ENCODE measurements at places on chromosomes 5 and 9. TPM values are rescaled to one million over a fixed set of nuclear protein-coding genes. Genes with fewer than 3 reads are reported as not detected.

DNA sequence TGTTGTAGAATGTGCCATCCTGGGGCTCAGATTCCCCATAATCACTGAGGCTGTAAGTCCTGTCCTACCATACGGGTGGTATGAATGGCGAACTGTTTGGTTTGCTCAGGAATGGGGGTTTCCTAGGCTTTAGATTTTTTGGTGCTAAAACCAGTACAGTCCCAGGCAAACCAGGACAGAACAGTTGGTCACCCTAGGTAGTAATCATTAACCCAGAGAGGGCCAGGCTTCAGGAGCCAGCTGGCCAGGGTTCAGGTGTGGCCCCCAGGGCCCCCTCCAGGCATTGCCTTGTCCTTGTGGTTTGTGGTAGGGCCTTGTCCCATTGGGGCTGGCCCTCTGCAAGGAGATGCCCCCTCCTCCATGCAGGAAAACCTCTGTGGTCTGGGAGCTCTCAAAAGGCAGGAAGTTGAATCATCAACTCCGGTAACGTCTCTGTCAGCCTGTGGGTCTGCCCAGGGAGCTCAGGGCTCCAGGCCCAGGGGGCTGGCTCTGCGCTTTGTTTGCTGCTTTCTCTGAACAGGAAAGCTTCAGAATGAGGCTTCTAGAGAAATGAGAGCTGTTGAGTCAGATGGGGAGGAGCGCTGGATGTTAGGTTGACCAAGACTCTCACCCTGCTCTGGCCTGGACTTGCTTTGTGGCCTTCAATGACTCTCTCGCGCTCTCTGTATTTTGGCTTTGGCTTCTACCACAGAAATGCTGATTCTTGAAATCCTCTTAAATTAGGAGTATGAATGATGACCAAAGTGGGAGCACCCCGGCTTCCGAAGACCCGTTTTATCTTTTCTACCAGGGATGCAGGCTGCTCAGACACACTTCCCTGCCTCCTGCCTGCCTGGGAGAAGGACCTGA, 22.2 kb upstream of the JADE2 start:
- DNase-seq, result peak; percentile 56

DNA sequence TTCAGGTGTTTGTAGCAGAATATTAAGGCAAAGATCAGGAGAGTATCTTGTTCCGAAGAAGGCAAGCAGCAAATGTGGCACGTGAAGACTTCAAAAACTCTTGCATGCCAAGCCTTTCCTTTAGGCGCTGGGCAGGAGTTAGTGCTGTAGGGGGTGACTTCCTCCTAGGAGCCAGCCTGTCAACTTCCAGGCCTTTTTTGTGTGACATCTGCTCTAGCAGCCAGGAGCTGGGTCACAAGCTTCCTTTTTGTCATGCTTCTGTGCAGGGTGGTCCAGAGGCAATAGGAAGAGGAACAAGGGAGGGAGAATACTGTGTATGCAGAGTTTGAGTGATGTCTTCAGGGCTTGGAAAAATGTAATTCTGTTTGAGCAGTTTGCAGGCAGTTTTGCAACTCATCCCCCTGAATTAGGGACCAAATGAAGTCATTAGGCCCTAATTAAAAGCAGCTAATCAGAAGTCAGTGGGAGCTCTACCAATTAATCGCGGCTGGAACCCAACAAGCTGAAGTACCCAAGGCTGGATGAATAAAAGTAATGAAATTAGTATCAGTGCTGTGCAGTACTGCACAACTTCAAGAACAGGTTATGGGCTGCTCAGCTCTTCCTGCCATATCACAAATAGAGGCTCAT, 53.5 kb downstream of the TLR4 start:
- DNase-seq, result no peak

DNA sequence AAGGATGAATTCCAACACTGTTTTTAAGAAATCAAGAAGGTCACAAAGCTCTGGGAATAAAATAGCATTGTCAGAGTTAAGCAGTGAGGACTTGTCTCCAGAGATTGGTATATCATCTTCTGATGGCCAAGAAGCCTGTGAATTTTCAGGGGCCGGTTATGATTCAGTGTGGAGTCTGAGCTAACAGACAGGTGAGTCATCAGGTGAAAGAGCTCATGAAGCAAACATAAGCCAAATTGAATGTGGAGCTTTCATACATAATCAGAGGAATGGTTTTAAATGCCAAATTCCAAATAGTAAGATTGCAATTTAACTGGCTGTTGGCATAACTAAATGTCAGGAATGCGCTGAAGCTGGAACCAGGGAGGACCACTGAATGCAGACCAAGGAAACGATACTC, 494.2 kb downstream of the MTRR start:
- DNase-seq, result no peak

- DNase-seq, result no peak
Measured at GRCh38 chr9:128020692-128021091, 39.9 kb upstream of the EEIG1 start.

GRCh38 chr5:128644863-128645262, 106.8 kb upstream of the FBN2 start:
- DNase-seq, result no peak

DNA sequence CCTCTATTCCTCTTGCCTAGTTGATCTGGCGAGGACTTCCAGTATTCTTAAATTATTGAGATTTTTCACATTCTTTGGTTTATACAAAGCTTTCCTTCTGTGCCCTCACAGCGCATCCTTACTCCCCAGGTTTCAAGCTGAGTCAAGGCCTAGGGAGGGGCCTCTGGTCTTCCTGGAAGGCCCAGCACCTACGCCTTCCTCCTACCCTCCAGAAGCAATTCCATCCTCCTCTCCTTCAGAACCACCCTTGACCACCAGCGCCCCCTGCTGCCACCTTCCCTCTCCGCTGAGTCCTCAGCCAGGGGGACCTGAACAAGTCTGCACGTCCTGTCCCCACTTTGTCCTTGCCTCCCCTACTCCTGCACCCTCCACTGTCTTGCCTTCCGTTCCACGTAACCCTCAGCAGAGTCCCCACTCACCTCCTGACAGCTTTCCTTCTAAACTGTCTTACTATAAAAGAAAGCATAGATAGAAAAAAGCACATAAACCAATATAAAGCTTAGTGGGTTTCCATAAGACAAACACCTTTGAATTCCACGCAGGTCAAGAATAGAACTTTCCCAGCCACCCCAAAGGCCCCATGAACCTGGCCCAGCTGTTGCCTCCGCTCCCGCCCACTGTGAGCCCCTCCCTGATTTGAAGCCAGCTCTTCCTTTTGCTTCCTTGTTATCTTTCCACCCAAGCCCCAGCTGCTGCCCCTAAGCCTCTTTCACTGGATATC, 63.0 kb upstream of the CTSL start:
- peak; percentile 75 for DNase-seq

GRCh38 chr5:109479260-109479860, 69.6 kb upstream of the PJA2 start:
- DNase-seq, result no peak

GRCh38 chr9:76725885-76726284, 38.4 kb upstream of the PCA3 start:
- DNase-seq, result no peak

GRCh38 chr5:58150926-58151325, 309.0 kb downstream of the PLK2 start:
- DNase-seq, result no peak

DNA sequence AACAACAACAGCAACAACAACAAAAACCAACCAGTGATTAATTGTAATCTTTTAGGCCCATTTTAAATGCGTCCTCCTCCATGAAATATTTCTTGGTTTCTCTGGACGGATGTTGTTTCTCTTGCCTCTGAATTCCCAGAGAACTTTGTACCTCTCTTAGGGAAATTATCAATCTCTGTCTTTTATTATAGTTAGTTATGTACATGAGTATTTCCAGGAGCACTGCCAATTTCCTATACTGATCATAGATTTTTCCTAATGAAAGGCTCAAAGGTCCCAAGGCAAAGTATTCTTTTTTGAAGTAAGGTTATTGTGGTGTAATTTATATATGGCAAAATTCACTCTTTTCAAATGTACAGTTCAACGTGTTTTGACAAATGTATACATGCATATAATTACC, 20.4 kb upstream of the PALM2AKAP2 start:
- DNase-seq, result peak; percentile 52

- DNase-seq, result no peak
Measured at GRCh38 chr5:170135796-170136490, 30.2 kb downstream of the FOXI1 start.

DNA sequence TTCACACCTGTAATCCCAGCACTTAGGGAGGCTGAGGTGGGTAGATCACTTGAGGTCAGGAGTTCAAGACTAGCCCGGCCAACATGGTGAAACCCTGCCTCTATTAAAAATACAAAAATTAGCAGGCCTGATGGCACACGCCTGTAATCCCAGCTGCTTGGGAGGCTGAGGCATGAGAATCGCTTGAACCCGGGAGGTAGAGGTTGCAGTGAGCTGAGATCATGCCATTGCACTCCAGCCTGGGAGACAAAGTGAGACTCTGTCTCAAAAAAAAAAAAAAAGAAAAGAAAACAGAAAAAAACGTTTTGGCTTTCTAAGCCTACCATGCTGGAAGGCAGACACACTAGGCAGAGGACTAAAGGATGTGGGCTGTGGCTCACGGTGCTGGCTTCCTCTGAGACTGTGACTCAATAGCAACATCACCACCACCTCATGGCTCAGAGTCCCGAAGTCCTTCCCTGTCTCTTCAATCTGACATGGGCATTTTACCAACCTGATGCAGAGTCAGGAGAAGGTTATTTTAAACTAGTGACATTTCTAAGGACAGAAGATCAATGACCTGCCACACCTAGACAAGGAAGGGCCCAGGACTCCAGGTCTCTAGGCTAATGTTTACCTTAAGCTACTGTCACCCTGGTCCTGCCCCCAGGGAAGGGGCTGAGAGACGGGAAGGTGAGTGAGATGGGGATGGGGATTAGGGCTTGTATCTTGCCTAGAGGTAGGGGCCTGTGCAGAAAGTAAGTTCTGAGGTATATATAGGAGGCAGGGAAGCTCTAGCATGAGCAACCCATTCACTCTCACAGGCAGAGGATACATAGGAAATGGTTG, 3.7 kb downstream of the ECSCR start:
- peak; percentile 41 for DNase-seq

GRCh38 chr9:116959809-116960208, 272.7 kb downstream of the TRIM32 start:
- peak; percentile 16 for DNase-seq

- no peak for DNase-seq
Measured at GRCh38 chr5:37893434-37894134, 53.7 kb upstream of the GDNF start.

GRCh38 chr5:10885026-10885425, 124.0 kb upstream of the DAP start:
- DNase-seq, result no peak

- DNase-seq, result no peak
Measured at GRCh38 chr5:675871-676698, 17.1 kb downstream of the TPPP start.

DNA sequence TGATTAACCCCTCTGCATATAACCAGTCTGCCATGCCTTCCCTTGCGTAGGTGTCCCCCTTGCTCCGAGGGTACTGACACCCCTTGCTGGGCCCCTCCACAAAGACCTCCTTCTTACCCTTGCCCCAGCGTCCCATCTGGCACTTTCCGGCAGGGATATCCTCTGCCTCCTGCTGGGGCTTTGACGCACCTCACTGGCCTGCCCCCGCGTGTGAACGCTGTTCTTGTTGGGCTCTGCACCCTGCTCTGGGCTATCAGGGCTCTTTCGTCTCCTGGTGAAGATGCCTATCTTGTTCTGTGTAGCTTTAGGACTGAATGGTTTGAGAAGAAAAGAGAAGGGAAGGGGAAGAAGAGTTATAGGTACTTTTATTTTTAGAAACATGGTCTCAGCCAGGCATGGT, 53.0 kb downstream of the SUB1 start:
- no peak for DNase-seq

GRCh38 chr5:127441799-127442484, 75.5 kb upstream of the PRRC1 start:
- no peak for DNase-seq

- DNase-seq, result no peak
Measured at GRCh38 chr5:117812861-117813260, 1175.5 kb downstream of the DTWD2 start.

GRCh38 chr5:136054142-136055019, 25.6 kb downstream of the TGFBI start:
- no peak for DNase-seq

DNA sequence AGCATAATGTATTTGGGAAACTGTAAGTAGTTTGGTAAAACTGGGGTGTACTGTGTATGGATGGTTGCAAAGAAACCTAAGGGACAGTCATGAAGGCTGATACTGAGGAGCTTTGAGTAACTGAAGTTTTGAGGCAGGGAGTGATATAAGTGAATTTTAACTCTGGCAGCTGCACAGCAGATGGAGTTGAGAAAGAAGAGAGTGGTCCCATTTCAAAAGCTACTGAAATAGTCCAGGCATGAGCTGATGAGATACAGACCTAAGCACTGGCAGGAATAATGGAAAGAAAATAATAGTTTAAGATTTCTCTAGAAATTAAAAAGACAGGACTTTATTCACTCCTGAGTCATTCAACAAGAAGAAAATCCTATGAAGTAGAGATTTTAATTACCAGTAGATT, 232.0 kb downstream of the CHSY3 start:
- no peak for DNase-seq

DNA sequence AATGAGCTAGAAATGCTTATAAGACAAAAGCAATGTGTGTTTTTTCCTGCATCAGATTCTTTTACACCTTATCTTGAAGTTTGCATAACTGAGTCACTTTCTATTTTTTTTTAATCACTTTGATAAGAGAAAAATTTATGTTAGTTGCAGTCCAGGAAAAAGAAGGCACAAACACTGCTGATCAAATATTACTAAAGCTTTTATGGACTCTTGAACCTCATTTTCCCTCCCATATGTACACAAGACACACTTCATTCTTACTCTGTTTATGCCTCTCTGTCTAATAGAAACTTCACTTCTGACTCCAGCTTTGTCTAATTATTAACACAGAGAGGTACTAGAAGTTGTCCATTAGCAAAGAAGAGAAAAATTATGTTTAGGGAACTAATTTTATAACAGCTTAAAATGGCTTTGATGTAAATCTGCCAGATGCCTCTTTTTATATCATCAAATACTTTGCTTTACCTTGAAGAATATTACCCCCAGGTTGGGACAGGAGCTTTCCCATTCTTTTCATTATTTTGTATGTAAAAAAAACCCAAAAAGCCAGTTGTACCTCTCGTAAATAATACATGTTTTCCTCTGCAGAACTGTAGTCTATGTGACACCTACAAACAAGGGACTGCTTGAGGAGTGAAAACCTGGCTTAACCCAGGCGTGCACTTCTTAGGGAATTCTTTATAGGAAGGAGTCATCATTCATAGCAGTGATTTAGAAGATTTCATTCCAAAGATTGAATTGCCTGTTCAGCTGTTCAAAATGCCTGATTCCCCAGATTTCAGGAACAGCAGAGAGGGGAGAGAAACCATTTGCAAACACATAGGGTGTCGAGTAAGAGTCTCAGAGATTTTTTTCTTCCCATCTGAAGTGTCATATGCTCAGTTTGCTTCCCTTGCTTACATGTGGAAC, 72.6 kb downstream of the DAPK1 start:
- DNase-seq, result peak; percentile 81

BARHL1 gene
- polyA plus RNA-seq, result not detected

F12 gene
- polyA plus RNA-seq, result 17.0 TPM

CCDC152 gene
- 3.8 TPM for polyA plus RNA-seq

C5orf52 gene
- 0.22 TPM for polyA plus RNA-seq

SLF1 gene
- polyA plus RNA-seq, result 6.9 TPM

PRELID2 gene
- polyA plus RNA-seq, result 23.7 TPM

ENTPD2 gene
- 5.5 TPM for polyA plus RNA-seq

PRSS3 gene
- 247 TPM for polyA plus RNA-seq

CDKN2A gene
- 1.9 TPM for polyA plus RNA-seq

SPINK4 gene
- 659 TPM for polyA plus RNA-seq

DMRT1 gene
- polyA plus RNA-seq, result not detected

VAV2 gene
- polyA plus RNA-seq, result 32.2 TPM

ARL15 gene
- polyA plus RNA-seq, result 16.5 TPM

PRDM9 gene
- not detected for polyA plus RNA-seq

ROPN1L gene
- not detected for polyA plus RNA-seq

LEAP2 gene
- polyA plus RNA-seq, result 2.2 TPM

SLC4A9 gene
- not detected for polyA plus RNA-seq
